ENCODE measurements at places on chromosomes 1 and 21.

DNA sequence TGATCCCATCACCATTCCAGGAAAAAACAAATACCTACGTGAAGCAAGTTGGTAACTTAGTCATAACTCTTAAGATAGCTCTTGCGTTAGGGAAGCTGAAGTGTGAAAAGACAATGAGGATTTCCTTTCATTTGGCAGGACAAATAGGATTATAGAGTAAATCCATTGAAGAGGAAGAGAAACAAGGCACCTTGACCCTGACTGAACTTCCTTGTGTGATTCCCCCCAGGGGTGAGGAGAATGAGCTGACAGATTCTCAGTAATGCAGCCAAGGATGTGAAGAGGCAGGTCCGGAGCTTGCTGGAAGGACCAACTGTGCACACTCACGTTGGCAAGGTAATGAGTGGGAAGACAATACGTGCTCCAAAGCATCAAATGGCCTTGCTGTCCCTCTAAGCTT is 55.0 kb upstream of the HMCN1 start:
- no peak for DNase-seq

- peak; percentile 54 for DNase-seq
Measured at GRCh38 chr1:8712413-8713231, 104.8 kb downstream of the RERE start.

DNA sequence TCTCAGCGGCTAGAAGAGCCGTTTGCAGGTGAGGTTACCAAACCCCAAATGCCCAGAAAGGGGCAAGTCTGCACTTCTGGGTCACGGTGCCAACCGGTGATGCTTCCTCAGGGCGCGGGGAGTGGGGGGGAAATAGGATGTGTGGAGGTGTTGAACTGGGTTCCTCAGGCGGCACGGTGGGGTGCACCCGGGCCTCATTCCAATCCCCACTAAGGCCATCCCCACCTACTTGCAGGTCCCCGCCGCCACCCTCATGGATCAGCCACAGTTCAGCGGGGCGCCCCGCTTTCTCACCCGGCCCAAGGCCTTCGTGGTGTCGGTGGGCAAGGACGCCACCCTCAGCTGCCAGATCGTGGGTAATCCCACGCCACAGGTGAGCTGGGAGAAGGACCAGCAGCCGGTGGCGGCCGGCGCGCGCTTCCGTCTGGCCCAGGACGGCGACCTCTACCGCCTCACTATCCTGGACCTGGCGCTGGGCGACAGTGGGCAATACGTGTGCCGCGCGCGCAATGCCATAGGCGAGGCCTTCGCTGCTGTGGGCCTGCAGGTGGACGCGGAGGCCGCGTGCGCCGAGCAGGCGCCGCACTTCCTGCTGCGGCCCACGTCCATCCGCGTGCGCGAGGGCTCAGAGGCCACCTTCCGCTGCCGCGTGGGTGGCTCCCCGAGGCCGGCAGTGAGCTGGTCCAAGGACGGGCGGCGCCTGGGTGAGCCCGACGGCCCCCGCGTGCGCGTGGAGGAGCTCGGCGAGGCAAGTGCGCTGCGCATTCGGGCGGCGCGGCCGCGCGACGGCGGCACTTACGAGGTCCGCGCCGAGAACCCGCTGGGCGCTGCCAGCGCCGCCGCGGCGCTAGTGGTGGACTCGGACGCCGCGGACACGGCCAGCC is 3.9 kb downstream of the OBSCN start:
- no peak for DNase-seq

GRCh38 chr1:51689075-51689440 is 72.2 kb downstream of the OSBPL9 start:
- DNase-seq, result no peak

GRCh38 chr1:185663771-185664296 is 70.4 kb upstream of the HMCN1 start:
- no peak for DNase-seq

DNA sequence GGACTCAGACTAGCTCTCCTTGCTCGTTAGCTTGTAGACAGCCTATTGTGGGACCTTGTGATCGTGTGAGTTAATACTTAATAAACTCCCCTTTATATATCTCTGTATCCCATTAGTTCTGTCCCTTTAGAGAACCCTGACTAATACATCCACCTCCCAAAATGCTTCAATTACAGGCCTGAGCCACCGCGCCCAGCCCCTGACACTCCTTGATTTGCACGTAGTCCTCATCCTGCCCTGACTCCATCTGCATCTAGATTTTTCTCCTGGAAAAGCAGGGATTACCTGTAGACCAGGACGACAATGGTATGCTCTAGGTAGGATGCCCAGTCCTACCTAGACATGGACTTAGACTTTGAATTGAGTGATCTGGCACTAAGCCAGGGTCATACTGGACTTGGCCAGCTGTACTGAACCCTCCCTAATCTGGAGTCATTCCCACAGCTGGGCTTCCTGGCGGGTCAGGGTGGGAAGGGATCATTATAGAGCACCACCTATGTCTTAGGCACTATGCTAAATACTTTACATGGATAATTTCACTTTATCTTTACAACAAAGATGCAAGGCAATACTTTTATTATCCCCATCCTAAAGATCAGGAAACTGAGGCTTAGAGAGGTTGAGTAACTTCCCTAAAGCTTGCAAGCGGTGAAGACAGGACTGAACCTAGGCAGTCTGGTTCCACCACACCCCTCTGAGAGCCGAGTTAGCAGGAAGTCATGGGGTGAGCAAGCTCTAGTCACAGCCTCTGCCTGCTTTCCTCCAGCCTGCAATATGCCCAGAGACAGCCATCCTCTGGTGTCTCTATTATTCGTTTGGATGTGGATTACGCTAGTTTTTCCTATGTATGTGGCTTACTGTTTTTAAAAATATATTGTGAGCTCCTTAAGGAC is 89.4 kb downstream of the DTL start:
- peak; percentile 30 for DNase-seq

GRCh38 chr1:91026777-91027176 is 4.9 kb upstream of the ZNF644 start:
- DNase-seq, result peak; percentile 18

DNA sequence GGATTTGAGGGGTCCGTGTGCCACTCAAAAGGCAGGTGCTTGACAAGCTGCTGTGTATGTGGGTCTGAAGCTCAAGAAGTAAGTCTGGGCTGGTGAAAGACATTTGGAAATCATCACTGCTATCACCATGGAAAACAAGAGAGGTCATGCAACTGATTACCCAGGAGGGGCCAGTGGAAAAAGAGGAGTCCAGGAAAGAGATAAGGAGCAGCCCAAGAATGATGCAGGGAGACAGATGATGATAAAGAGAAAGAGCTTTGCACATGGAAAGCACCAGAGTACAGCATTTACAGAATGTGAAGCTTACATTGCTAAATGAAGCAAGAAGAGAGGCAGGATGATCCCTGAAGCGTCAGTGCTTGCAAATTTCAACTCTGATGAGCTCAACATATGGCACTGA is 203.2 kb downstream of the SETD4 start:
- DNase-seq, result no peak

GRCh38 chr21:37587635-37588177 is 221.1 kb downstream of the DYRK1A start:
- no peak for DNase-seq

DNA sequence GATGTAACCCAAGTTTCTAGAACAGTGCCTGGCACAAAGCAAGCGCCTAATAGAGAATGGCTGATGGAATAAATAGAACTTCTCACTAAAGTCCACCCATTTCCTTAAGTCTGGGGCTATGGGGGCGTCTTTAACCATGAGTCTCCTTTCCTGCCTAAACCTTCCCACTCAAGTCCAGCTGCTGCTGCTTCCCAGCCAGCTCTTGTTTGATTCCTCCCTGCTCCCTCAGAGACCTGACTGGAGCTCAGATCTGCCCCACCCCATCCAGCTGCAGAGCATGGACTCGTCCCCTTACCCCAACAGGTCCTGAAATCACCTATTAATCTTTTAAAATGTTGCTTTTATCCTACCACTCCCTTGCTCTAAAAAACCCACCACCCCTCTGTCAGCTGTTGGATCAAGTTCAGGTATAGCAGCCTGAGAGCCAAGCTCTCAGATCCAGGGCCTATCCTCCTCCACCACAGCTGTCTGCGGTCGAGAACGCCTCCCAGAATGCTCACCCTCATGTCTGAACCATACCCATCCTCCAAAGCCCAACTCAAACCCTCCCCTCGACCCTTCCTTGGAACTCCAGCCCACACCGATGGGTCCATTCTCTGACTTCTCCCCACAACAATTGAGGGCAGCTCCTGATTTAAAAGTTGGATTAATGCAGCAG is 12.8 kb upstream of the GALNT2 start:
- no peak for DNase-seq

- DNase-seq, result no peak
Measured at GRCh38 chr1:223269006-223269405, 95.0 kb downstream of the SUSD4 start.

DNA sequence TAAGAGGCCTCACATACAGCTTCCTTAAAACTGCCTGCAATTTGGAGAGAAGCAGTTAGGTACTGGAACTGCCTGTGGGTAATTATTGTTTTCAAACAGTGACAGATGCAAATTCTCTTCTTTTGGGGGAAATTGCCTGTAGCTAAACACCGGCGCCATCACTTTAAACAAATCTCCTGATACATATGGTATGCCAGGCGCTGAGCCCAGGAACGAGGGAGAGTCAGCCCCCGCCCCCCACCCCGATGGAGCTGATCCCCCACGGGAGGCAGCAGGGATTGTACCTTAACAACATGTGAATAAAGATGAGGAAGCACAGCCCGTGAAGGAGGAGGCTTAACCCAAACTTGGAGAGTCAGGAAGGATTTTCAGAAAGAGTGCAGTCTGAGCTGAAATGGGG is 7.1 kb downstream of the TMEM51 start:
- DNase-seq, result no peak

DNA sequence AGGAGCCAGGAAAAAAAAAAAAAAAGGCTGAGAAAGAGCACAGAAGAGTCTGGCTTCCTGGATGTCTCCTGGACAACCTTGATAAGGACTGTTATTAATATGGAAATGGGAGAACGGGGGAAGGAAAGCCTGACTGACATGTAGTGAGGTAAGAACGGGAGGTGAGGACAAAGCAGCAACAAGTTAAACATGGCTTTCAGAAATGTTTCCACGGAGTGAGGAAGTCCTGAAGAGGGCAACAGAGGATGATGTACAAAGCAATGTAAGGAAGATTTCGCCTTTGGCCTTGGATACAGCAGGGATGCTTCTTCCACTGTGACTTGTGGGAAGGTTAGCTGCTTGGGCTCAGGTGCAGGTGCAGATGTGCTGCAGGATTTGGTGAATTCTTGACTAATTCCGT is 11.9 kb upstream of the NIBAN1 start:
- peak; percentile 51 for DNase-seq

DNA sequence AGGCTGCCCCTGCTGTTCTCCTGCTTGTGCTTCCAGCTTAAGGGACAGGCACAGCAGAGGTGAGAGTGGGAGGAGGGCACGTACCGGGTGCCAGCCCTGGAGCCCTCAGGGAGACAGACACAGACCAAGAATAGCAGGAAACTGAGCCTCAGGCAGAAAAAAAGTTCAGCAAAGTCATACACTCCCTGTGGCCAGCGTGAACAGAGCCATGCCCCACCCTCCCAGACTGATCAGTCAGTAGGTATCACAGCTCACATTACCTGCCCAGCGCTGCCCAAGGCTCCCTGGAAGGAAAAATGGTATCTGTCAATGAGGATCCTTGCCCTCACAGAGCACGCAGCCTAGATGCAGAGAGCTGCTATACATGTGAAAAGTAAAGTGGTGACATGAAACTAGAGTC is 1.3 kb downstream of the UBL4B start:
- no peak for DNase-seq

- no peak for DNase-seq
Measured at GRCh38 chr1:10779201-10779600, 17.2 kb downstream of the CASZ1 start.

DNA sequence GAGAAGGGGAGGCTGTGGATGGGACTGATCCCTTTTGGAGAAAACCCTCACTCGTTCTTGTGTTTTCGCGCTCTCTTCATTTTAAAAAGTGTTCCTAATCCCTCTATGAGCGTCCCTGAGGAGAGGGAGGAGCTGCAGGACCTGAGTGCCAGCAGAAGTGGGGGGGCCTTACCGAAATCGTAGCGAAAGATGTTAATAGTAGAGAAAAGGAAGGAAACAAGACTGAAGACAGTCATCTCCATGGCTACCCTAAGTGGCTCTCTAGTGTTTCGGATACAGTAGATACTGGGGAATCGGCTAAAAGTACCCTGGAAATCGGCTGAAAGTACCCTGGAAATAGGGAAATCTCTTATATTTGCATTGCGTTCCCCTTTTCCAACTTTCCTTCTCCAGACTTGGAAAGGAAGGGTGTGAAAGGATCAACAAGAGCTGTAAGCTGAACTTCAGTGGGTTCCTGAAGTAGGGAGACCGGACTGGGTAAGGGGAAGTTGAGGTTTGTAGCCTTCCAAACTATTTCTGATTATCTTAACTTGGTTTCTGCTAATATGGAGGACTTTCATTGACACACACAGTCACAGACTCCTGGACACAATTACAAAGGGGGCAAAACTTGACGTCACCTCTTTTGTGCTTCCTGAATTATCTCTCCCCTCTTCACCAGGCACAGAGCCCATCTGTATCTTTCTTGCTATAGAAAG is 486 bp upstream of the DSTYK start:
- no peak for DNase-seq

DNA sequence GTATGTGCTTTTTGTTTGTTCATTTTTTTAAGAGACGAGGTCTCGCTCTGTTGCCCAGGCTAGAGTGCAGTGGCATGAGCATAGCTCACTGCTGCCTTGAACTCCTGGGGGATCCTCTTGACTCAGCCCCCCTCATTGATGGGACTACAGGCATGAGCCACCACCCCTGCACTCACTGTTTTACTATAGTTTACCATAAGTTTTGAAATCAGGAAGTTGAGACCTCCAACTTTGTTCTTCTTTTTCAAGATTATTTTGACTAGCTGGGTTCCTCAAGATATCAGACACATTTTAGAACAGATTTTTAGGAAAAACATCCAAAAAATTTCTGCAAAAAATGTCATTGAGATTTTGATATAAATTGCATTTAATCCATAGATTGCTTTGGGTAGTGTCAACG is 120.4 kb upstream of the FGGY start:
- DNase-seq, result no peak

GRCh38 chr1:82059959-82060358 is 259.2 kb downstream of the ADGRL2 start:
- DNase-seq, result no peak

GRCh38 chr21:20997636-20998455 is at the start of gene NCAM2:
NCAM2 (plus strand) TSS chr21:20998409.
- peak; percentile 85 for DNase-seq

DNA sequence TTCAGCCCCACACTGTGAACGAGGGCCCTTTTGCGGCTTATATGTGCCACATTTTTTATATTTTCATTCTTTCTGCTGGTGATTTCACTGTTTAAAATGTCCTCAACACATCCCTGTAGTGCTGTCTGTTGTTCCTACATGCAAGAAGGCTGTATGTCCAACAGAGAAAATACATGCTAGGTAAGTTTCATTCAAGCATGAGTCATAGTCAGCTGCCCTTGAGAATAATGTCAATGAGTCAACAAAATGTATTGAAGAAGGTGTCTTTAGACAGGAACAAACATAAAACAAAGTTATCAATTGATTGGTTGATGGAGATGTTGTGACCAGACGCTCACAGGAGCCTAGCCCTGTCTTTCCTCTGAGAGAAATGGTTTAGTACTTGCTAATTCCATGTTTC is 553.4 kb downstream of the PLPP3 start:
- no peak for DNase-seq

Measured in AG20443 (cell line).